Nephron progenitor cell (in vitro differentiated cells): ENCODE measurements at places on chromosomes 6 and 20.

- DNase-seq = peak; percentile 82
Observed at GRCh38 chr20:43507150-43508080, at the start of gene L3MBTL1. L3MBTL1 (plus strand) TSS chr20:43507697; CDS start chr20:43513504, 5,807 bp downstream.

DNA sequence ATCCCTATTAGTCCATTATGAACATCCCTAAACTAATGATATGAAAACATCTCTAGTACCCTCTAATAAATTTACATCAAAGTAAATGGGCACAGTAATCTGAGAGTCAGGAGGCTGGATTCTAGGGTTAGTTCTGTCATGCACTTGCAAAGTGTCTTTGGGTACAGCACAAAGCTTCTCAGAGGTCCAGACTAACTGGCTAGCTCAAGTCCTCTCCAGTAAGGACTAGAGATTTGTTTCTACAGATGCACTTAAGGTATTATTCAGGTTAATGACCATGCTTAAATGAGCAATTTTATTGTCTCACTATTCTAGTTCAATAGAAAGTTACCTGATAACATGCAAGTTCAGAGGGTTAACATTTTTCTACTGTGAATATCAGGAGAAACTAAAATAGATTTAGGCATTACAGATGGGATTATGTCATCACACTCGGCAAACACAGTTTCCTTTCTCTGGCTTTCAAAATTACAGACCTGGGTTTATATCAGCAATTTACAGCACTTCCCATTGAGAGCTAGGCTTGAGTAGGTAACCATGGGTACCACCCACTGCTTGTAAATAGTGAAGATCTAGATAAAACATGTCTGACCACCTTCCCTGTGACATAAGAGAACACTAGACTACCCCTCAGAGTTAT lies 402.9 kb upstream of the RUNX2 start:
- no peak for DNase-seq

DNA sequence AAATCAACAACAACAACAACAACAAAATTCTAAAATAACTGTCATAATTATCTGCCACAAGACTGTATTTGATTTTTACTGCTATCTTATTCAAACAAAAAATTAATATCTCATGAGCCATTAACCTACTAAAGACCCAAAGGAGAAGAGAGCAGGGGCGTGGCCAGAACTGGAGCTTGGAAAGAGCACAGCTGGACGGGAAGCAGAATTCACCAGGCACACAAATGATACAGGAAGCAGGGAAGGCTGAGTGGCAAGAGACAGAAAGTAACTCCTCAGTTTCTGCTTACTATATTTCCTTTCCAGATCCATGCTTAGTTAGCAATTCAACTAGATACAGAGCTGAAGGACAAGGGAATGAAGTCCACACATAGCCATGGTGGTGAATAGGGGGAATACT lies 54.4 kb downstream of the FKBP5 start:
- DNase-seq = no peak

DNA sequence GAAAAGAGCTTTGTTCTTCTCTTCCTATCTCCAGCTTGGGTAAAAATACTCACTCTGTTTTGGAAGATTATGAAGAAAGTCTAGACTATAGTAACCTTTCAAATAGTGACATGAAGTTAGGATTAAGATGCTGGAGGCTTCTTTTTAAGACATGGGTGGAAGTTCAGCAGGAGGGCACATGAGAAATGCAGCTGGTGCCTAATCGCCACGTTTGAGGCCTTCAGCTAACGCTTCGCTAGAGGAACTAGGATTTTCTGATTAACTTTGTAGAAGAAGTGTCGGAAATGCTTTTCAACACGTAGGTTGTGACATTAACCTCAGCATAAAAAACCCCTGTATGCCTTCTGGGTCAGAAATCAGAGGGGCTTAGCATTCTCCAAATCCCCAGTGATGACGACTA lies 348.1 kb upstream of the MAP3K7 start:
- DNase-seq = no peak

DNA sequence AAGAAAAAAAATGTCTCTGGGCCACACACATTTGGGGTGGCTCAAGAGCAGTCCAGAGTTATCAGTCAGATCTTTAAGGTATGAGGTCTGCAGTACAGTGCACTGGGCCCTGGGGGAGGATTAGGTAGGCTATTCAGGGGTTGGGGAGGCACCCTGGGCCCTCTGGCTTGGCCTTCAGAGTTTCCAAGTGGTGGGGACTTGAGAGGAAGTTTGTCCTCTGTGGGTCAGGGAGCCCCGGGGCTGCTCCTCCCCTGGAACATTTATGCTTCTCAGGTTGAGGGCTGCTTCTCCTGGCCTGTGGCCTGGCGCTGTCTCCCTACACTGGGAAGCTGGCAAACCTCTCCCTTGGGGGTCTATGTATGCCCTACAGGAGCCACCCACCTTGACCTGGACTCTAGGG lies 46.0 kb downstream of the PTK7 start:
- no peak for DNase-seq

GRCh38 chr20:36243726-36244125 lies 7.4 kb downstream of the AAR2 start:
- DNase-seq = no peak

DNA sequence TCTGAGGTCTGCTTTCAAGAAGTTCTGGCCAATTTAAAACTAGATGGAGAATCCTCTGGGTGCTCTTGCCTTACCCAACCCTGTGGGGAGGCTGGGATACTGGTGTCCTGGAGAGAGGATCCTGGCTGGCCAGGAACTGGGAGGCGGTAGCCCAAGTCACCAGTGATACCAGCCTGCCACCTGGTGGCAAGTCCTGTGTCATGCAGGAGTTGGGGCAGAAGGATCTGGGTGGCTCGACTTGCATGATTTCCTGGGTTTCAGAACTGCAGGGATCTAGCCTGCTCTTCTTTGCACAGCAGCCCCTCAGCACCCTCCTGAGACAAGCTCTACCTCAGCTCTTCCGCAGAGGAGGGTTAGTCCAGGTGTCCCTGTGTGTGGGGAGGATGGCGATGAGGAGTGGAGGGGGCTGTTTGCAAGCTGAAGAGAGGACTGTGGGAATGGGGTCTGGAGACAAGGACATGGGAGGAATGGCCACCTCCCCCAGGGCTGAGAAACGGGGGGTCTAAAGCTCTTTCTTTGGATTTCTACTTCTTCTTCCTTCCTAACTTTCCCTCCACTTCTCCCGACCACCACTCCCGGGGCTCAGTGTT lies 4.2 kb downstream of the KCNK17 start:
- DNase-seq = peak; percentile 82

- no peak for DNase-seq
Observed at GRCh38 chr20:33279261-33279910, 3.6 kb upstream of the BPIFB1 start.
